Epithelial cell of umbilical artery (primary cell): ENCODE measurements at places on chromosomes 11 and 22. TPM values are rescaled to one million over a fixed set of nuclear protein-coding genes. Genes with fewer than 3 reads are reported as not detected.

Gene FAM111B
- 15.6 and 26.0 TPM in 2 replicates for total RNA-seq

Gene PLEKHA7
- under 0.01 and 0.46 TPM in 2 replicates for total RNA-seq

Gene CHST1
- 15.2 and 64.6 TPM in 2 replicates for total RNA-seq

Gene OOSP1
- total RNA-seq: not detected in 2 replicates

Gene GAS2
- 1.6 and 2.3 TPM in 2 replicates for total RNA-seq

Gene ALDH3B2
- total RNA-seq: not detected in 2 replicates

Gene KCTD14
- 0.32 and 0.91 TPM in 2 replicates for total RNA-seq

Gene HBB
- total RNA-seq: not detected in 2 replicates

Gene OR4C5
- not detected in 2 replicates for total RNA-seq

Gene CPT1B
- 0.65 and 2.6 TPM in 2 replicates for total RNA-seq

Gene MAPK8IP1
- 4.1 and 5.2 TPM in 2 replicates for total RNA-seq

Gene RIMBP3B
- total RNA-seq: not detected in 2 replicates

Gene NXPE4
- total RNA-seq: not detected in 2 replicates

Gene NARS2
- 21.4 and 23.3 TPM in 2 replicates for total RNA-seq

Gene GAL3ST1
- total RNA-seq: not detected in 2 replicates

Gene NXPE2
- total RNA-seq: 0.15 TPM in 1 of 2 replicates, not detected in the other

Gene SMC1B
- total RNA-seq: 0.15 TPM in 1 of 2 replicates, not detected in the other

Gene MRGPRE
- total RNA-seq: not detected in 2 replicates

Gene TMEM223
- total RNA-seq: 13.4 and 21.8 TPM in 2 replicates

Gene SCO2
- total RNA-seq: 2.9 and 4.9 TPM in 2 replicates

Gene CSF2RB
- total RNA-seq: 15.6 and 19.1 TPM in 2 replicates

Gene LRFN4
- total RNA-seq: 15.0 and 19.8 TPM in 2 replicates

Gene HINFP
- total RNA-seq: 11.7 and 17.3 TPM in 2 replicates

Gene NTM
- 2.6 TPM in 2 replicates for total RNA-seq

Gene ACRV1
- not detected in 2 replicates for total RNA-seq

Gene ABCC8
- total RNA-seq: not detected in 2 replicates

Gene HTR3B
- not detected in 2 replicates for total RNA-seq

Gene OR51A4
- not detected in 2 replicates for total RNA-seq

Gene C11orf86
- not detected in 2 replicates for total RNA-seq

Gene OR4D11
- not detected in 2 replicates for total RNA-seq

Gene OPCML
- not detected in 2 replicates for total RNA-seq

Gene SLC22A9
- not detected in 2 replicates for total RNA-seq

Gene SLC37A4
- 14.1 and 18.5 TPM in 2 replicates for total RNA-seq

Gene KCNK7
- total RNA-seq: not detected in 2 replicates

Gene SHANK2
- not detected in 2 replicates for total RNA-seq

Gene ASRGL1
- 28.6 and 37.1 TPM in 2 replicates for total RNA-seq

Gene RASGRP2
- 0.46 and 1.6 TPM in 2 replicates for total RNA-seq
